ENCODE measurements at places on chromosomes 2 and 18.

DNA sequence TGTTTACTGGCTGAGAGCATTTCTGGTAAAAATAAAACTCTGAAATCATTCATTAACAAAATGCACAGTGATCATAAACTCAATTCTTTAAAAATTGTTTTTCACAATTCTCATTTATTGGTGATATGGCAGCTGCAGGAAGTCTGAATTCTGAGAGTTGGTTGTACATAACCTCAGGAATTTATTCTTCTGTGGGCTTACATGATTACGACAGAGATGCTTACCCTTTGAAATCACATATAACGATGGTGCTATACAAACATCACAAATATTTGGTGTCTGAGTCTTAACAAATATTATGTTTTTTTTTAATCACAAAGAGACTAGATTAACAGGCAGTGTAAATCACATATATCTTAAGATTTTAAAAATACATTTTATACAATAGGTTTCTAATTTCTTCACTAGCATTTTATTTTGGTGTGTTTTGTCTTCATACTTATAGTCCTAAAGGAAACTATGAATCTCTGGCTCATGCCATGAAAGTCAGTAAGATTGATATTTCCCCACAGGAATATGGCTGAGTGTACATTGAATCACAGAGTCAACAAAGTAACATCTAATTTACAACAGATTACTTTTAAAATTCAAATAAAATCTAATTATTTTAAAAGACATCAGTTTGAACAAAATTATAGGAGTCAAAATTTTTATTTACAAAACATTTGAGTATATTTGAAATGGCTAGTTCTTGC lies 318.8 kb upstream of the THUMPD2 start:
- DNase-seq, result no peak

DNA sequence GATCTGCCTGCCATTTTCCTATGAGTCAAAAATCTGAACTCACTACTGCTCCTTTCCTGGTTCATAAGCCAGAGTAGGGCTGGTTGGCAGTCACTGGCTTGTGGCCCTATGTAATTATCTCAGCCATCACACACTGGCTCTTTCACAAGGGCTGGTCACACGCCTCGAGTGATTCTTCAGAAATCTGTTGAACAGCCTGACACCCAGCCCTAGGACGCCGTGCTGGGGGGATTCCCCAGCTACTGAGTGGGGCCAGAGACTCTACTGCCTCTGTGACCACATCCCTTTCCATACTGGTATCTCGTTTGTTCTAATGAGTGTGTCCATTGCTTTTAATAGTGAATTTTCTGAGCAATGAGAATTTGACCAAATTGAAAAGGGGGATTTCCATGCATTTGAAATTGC lies 45.8 kb upstream of the RBM44 start:
- no peak for DNase-seq

- DNase-seq, result no peak
Measured at GRCh38 chr2:55957142-55957541, 33.6 kb upstream of the EFEMP1 start.

GRCh38 chr2:165161510-165161909 lies 42.3 kb downstream of the SCN3A start:
- no peak for DNase-seq

DNA sequence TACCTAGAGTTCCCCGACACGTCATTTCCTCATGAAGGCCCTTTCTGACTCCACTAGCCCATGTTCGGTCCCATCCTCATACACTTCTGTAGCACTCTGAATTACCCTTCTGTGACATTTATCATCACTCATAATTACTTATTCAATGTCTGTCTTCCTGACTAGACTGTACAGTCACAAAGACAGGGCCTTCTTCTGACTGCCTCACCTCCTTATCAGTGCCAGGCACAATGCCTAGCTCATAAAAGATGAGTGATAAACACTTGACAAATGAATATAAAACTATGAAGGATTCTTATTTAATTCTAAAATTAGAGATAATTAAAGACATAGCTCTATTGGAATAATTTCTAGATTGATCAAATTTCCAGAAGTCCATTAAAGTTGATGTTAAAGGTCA lies 1.4 kb upstream of the UBXN4 start:
- no peak for DNase-seq

- no peak for DNase-seq
Measured at GRCh38 chr2:229815858-229816257, 101.5 kb upstream of the DNER start.

DNA sequence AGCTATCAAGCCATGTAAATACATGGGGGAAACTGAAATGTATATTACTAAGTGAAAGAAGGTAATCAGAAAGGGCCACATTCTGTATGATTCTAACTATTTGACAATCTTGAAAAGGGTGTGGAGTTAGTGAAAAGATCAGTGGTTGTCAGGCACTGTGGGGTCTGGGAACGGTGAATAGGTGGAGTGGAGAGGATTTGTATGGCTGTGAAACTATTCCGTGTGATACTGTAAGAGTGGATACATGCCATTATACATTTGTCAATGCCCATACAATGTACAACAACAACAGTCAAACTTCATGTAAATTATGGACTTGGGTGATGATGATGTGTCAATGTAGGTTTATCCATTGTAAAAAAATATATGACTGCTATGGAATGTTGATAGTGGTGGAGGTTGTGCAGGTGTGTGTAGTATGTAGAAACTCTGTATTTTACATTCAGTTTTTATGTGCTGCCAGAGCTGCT lies 1116.2 kb downstream of the SUCLG1 start:
- no peak for DNase-seq

DNA sequence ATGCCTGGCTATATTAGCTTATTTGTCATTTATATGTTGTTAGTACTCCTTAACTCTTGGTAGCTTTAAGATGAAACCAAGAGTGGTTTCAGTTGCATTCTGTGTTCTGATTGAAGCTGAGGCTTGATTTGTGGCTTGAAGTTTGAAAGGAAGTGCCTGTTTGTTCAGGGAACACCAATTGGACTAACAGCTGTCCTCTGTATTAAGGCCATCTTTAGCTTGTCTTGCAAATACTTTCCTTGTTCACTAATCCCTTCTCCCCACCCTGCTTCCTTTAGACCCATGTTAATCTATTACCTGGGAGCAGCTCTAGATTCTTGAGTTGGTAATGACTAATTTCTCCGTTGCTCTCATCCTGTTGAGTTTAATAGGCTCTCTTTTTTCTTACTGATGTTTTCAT lies 13.4 kb downstream of the ITGA6 start:
- no peak for DNase-seq

- DNase-seq, result no peak
Measured at GRCh38 chr18:22257022-22257543, 87.7 kb downstream of the GATA6 start.

DNA sequence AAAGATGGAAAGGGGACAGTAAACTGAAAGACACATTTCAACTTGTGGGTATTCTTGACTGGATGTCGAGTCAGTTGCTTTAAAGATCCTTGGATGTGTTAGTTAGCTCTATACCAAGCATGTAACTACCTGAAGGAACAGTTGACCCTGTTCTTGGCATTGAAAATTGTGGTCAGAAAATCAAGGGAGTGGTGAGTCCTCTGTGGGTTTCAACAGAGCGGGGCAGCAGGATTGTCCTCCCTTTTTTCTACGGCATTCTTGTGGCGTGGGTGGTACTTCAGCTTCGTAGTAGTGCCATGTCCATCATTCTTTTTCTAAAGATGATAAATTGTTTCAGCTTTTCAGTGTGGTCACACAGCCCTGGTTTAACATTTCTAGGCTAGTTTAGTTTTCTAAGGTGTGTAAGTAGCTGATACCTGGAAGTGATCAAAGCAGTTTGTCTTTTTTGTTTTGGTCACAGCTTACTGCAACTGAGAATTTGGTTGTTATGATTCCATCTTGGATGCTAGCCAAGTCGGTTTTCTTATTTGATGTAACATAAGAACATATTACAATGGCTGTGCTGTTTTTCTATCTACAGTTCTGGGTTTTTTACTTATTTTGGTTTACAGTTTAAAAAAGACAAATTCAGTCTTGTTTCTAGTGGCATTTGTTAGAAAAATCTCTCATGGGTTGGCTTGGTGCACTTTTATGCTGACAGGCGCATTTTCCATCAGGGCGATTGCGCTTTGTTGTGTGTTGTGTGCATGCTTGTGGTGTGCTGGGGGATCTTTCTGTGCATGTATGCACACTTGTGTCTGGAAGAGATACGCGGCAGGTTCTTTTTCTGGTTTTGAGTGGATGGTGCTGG lies 84.7 kb downstream of the ZNF407 start:
- DNase-seq, result no peak

- DNase-seq, result no peak
Measured at GRCh38 chr2:9813312-9814128, 29.8 kb upstream of the TAF1B start.

- no peak for DNase-seq
Measured at GRCh38 chr2:81876624-81877023, 1572.1 kb upstream of the LRRTM1 start.

DNA sequence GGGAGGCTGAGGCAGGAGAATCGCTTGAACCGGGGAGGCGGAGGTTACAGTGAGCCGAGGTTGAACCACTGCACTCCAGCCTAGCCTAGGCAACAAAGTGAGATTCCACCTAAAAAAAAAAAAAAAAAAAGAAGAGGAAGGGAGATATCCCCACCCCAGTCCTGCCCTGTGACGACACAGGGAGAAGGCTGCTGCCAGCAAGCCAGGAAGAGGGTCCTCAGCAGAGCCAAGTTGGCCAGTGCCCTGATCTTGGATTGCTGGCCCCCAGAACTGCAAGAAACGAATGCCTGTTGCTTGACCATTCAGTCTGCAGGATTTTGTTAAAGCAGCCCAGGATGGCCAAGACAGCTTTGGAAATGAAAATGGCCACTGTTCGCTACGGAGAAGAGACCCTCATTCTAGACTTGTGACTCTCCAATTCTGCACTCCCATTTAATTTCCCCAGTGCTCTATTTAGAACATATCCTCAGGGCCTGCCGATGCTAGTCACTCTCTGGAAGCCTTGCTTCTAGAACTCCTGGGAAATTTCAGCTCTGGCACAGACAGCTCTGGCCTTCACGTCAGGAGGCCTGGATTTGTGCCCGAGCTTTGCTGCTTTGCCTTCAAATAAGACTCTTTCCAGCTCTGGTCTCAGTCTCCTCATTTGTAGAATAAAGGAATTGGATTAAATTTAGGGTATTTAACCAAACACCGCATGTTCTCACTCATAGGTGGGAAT lies 15.7 kb upstream of the AMMECR1L start:
- no peak for DNase-seq

DNA sequence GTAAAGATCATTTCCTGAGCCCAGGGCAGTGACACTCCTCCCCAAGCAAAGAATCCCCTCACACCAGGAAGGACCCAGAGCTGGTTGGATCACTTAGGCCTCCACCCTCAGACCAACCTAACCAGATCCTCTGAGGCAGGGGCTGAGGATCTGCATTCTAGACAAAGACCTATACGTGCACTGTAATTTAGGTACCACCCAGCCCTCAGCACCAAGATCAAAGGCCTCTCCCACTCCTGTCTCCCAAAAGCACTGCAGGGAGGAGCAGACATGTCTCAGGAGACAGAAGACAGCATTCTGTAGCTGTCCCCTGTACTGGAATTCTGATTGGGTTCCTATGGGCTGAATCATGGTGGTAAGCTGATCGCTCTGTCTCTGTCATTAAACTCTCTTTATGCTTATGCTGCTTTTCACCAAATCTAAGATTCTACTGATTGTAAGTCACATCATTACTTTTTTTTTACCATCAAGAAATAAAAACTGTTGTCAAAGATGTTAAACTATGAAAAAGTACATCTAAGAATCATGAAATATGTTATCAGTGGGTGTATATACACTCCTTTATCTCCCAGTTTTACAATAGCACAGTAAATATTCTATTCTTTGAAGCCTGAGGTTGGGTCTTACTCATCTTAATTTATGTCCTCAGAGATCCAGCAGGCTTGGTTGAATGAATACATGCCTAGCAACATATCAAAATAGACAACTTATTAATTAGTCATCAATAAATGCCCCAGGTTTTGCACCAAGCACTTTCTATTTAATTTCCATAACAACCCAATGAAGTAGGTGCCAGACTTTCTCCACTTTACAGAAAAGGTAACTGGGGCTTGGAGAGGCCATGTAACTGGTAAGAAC lies 28.3 kb downstream of the MCFD2 start:
- no peak for DNase-seq

DNA sequence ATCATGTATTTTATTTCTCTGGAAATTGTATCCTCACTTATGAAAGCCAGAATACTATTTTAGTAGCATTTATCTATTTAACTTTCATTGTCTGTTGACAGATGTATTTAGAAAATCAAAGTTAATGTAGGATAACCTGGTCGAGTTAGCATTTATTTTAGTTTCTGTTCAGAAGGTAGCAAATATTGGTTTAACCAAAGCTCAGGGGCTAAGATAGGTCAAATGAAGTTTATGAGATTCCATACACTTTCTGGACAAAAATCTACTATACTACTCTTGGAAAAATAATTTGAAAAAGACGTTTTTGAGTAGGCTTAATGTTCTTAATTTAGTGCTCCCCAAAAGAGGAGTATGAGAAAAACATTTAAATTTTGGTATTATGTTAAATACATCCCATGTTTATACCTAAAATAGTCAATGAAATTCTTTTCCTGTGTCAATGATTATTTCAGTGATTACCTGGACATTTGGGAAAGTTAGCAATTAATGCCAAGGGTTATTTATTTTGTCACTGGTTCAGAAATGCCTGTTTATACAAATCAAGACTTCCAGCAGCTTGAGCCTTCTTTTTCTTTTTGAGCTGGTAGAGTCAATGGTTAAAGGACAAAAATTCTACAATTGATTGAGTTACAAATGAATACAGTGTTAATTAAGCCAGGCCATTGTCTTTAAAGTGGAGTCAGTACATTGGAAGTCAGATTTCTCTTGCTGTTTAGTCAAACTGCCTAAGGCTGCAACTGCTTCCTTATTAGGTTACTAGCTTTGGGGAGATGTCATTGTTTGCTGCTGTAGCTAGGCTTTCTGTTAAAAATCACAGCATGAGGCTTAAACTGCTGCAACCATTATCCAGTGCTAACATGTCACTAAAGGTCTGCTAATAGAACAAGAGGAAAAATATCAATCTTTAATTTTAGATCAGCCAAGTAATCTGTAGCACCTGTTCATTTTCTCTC lies 182.3 kb downstream of the CAMKMT start:
- no peak for DNase-seq

DNA sequence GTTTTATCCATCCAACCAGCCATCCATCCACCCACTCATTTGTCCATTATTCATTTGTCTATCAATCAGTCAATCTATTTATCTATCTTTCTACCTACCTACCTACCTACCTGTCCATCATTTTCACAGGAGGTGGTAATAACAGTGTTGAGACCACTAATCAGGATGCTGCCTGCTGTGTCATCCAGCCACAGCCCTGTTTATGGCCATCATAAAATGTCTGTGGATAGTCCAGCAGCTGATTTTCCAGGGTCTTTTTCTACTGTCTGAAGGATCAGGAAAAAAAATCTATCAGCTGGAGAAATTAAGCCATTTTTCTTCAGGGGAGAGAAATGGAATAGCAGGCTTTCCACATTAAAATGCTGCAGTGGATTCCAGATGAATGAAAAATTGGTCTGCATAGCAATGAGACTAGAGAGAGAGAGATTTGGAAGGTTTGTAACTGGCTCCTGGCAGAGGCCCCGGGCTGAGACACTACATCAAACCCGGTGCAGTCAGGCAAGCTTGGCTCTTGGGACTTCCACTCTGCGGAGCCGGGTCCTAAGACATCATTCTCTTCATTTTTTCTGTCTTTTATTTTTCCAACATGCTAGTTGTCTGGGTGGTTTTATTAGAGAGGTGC lies 33.0 kb upstream of the BOD1L2 start:
- no peak for DNase-seq

All from GM04504 (cell line).